Prostate gland (tissue), 2 donors: ENCODE measurements at places on chromosomes 4 and X.

DNA sequence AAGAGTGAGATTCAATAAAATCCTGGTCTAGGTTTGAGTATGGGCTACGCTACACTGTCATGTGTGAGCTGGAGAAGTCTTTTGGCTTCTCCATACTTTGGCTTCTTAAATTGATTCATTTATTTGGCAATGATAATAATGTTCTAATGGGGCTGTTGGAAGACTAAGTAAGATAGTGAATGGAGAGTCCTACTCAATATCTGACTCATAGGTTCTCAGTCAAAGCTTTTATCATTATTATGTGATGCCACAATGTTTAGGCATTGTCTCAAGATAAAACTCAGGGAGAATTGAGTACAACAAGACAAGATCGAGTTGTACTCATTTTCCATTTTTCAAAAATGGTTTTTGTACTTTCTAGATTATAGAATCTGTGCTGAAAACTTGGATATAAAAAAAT, 92.5 kb upstream of the VEGFC start:
- no peak for DNase-seq

DNA sequence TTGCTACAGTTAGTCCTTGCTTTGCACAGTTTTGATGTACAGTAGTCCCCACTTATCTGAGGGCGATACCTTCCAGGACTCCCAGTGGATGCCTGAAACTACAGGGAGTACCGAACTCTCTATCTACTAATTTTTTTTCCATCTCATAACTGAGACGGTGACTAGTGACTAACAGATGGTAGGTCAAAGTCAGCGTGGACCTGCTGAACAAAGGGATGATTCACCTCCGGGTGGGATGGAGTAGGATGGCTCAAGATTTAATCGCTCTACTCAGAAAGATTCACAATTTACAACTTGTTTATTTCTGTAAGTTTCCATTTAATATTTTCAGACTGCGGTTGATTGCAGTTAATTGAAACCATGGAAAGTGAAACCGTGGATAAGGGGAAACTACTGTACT, 655.8 kb downstream of the ZNF674 start:
- DNase-seq, result no peak

- no peak for DNase-seq
Measured at GRCh38 chrX:16826207-16826606, 39.9 kb downstream of the TXLNG start.

DNA sequence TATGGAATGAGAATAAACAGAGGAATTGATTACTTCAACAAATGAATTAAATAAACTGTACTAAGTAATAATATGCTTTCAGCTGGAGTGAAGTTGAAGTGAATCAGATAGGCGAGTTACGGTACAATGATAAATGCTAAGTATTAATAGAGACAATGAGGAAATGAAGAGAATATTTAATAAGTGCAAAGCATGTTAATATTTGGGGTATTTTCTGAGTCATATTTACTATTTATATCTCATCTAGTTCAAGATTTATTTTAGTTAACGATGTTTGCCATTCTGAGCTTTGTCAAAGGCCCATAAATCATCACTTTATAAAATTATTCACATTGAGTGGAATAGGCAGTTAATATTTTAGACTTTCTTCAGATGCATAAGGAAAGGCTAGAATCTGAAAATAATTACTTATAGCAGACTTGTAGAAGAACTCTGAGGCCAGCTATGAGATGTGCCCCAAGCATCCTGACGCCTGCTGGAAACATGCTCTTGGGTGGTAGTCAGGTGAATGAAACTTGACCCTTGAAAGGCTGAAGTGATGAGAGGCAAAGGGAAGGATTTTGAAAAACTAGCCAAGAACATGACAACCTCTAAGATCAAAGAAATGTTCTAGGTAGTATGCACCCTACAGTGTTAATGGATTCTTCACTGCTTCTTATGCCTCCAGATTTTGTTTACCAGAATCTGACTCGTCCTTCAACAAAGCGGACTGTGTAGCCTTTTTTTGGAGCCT, 133.8 kb upstream of the STIM2 start:
- no peak for DNase-seq

DNA sequence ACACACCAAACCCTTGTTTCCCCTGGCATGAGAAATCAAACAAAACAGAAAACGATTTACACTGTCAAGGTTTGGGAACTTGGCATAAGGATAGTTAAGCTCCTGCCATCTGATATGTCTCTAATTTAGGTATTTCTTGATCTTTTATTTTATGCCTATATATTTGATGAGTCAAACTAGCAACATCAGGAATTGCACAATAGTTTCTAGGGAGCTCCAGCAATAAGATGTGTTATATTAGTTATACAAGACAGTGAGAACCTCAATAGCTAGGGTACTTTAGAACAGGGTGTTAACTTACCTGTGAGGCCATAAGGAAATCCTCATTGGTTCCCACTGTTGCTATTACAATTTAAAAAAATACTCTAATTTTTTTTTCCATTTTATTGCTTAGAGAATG, 474.2 kb downstream of the GBA3 start:
- DNase-seq, result no peak

GRCh38 chr4:22730021-22730420, 37.3 kb downstream of the GBA3 start:
- no peak for DNase-seq

- no peak for DNase-seq
Measured at GRCh38 chrX:150845091-150845490, 53.4 kb downstream of the CD99L2 start.

DNA sequence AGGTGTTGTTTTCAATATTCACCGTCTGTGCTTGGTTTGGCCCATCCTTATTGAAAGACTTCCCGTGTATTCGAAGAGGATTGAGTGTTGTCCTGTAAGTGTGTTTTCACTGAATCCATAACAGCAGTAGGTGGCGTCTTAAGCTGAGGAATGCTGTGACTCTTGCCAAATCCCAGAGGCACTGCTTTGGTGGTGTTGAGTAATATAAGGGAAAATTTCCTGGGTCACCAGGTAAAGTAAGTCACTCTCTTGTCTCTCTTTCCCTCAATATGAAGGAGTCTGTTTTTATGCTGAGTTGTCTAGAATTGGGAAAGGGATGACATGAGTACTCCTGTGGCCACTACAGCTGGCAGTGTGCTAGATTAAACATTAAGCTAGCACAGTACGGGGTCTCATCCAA, 146.7 kb upstream of the ZXDB start:
- no peak for DNase-seq

DNA sequence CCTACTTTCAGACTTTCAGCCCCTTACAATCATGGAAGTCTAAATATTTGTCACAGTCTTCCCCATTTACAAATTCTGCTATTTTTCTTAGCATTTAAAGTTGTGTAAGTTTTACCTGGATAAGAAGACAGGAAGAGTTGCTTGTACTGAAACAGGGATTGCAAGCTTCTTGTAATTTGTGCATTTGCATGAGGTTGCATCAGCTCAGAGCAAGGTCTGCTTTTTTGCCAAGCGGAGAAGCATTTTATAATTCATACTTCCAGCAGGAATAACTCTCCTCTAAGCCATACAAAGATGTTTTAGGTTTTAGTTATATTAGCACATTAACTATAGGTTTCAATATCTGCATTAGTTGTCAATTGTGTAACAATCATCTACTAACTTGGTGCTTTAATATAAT, 922.0 kb upstream of the PABPC4L start:
- DNase-seq, result no peak

GRCh38 chr4:5284517-5284916, 233.2 kb downstream of the STK32B start:
- DNase-seq, result no peak

GRCh38 chrX:117996408-117996807, 120.2 kb downstream of the KLHL13 start:
- DNase-seq, result peak; percentile 6
